HT1080 (cell line): ENCODE measurements at places on chromosomes 13 and 19. TPM values are rescaled to one million over a fixed set of nuclear protein-coding genes. Genes with fewer than 3 reads are reported as not detected.

The TPM4 gene
- total RNA-seq = 473 and 509 TPM in 2 replicates

The ZFP14 gene
- 0.98 and 1.3 TPM in 2 replicates for total RNA-seq

The TLE5 gene
- total RNA-seq = 244 and 289 TPM in 2 replicates

The SLC1A6 gene
- not detected in 2 replicates for total RNA-seq

The SUGT1 gene
- total RNA-seq = 60.6 and 79.5 TPM in 2 replicates

The DENND1C gene
- total RNA-seq = 0.06 TPM in 1 of 2 replicates, not detected in the other

The PSPC1 gene
- total RNA-seq = 72.1 and 86.0 TPM in 2 replicates

The SMIM44 gene
- total RNA-seq = not detected in 2 replicates

The FCGBP gene
- 0.20 and 0.26 TPM in 2 replicates for total RNA-seq

The HCST gene
- total RNA-seq = not detected in 2 replicates

The FLT3 gene
- total RNA-seq = not detected in 2 replicates

DNA sequence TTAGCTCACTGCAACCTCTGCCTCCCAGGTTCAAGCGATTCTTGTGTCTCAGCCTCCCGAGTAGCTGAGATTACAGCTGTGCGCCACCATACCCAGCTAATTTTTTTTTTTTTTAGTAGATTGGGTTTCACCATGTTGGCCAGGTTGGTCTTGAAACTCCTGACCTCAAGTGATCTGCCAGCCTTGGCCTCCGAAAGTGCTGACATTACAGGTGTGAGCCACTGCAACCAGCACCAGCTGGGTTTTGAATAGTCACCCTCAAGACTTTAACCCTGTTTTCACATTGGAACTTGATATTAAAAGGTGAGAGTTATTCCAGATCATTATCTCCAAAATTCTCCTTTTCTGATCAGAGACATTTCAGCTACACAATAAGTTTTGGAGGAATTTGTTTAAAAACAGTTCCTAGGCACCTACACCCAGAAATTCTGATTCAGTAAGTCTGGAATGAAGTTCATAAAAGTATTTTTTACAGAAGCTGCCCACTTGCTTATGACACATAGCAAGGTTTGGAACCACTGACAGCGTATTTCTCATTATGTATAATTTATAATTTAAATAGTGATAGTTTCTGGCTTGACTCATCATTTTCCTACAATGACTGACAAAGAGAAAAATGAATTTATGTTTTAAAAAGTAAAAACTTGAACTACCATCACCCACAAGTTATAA, 417.3 kb downstream of the DIAPH3 start:
- no peak for DNase-seq

DNA sequence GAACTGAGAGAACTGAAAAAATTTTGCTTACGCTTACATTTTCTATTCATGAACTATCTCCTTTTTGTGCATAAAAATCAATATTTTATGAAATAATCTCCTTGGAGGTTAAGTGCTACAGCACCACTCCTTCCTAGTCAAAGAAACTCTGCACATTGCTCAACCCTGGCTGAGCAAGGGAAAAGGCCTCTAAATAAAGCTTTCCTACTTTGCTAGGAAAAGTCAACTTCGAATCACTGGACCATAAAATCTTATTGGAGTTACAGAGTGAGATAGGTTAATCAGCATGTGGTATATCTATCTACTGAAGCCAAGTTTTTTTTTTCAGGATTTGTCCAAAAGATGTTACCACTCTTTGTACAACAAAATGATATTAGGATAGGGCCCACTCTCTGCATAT, 57.5 kb upstream of the HMGB1 start:
- DNase-seq = no peak

DNA sequence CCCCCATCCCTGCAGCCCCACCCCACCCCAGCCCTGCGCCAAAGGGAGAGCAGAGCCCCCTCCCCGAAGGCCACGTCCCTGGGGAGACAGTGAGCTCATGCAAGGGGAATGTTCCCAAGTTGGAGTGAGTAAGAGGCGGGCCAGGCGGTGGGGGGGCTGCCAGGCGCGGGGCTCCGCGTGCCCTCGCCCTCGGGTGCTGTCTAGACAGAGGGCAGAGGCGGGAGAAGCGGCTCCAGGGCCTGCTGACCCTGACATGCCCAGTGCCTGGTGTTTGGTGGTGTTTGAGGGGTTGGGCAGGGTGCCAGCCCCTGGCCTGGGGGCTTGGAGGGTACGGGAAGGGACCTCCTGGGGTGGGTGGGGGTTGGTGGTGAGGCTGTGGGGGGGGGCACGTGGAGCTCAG, 1.0 kb downstream of the FSTL3 start:
- peak; percentile 73 for DNase-seq

GRCh38 chr13:32829269-32829668, 187.0 kb upstream of the KL start:
- DNase-seq = peak; percentile 12

DNA sequence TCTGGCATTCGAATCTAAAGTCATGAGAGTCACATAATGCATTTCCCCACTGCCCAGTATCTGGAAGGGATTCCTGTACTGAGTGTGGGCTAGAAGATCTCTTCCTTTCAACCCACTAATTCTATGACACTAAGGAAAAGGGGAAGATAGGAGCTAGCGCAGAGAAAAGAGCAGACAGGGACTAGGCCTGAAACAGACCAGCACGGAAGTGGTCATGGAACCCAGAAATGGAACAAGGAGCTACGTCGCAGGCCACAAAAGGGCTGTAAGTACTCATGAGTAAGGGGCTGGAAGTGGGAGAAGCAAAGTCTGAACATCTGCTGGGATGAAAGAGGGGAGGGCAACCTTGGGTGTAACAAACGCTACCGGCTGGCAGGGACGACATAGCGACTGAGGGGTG, 8.6 kb downstream of the ABCC4 start:
- DNase-seq = no peak

DNA sequence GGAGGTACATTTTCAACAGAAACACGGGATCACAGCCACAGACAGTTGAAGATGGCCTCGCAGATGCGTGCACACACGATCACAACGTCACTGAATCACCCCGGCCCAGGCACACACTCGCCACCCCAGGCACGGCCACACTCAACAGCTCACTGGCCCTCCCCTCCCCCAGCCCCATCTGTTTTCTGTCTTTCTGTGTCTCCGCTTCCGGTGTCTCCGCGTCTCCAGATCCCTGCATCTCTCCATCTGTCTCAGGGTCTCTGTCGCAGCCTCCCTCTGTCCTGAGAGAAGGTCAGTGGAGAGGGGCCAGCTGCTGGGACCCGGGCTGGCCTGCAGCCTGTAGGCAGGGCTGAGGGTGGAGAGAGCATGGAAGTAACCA, 3.8 kb upstream of the ATP1A3 start:
- DNase-seq = no peak

DNA sequence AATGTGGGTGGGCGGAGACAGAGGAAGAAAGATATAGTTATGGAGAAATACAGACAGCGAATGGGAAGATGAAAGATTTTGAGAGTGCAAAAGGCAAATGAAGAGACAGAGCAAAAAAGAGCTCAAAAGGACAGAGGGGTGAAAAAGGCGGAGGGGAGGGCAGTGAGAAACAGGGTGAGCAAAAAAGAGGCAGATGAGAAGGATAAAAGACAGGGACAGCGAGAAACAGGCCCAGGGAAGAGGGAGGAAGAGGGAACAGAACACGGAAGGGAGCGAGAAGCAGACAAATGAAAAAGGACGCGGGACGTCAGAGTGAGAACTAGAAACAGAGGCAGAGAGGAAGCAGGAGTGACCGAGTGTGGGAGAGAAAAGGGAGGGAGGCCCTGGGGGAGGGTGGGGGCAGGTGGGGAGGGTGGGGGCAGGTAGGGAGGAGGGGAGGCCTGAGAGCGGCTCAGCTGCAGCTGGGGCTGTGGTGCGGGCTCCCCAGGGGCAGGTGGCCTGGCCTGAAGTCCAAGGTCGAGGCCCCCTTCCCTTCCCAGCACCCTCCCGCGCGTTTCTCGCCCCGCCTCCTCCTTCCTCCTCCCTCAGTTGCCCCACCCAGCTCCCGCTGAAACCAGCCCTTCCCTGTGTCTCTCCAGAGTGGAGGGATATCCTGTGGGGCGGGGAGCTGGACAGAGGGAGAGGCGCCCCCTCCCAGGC, 2.9 kb downstream of the KLK1 start:
- no peak for DNase-seq

DNA sequence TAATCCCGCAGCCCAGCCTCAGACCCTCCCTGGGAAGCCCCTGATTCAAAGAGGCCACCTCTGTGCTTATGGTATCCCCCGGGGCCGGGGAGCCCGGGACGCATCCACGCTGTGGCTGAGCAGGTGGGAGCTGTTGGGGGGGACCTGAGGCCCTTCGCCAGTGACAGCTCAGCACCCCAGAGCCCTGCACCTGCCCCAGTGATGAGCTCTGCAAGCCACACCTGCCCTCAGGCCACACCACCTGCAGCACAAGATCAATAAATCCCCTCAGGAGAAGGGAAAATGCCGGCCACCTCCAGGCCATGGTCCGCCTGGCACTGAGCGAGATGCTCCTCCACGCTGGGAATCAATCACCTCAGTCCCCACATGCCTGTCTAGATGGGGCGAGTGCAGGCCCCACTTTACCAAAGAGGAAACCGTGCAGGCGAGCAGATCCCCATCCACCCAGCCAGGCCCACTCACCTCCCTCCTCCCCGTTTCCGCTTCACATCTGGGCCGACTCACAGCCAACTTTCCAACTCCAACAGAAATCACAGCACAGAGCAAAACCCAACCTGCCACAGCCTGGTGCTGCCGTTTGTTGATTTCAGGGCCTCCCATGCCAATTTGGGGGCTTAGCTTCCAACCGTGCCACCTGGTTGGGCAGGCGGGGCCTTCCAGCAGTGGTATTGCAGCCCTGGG, 12.8 kb downstream of the MOB3A start:
- no peak for DNase-seq

DNA sequence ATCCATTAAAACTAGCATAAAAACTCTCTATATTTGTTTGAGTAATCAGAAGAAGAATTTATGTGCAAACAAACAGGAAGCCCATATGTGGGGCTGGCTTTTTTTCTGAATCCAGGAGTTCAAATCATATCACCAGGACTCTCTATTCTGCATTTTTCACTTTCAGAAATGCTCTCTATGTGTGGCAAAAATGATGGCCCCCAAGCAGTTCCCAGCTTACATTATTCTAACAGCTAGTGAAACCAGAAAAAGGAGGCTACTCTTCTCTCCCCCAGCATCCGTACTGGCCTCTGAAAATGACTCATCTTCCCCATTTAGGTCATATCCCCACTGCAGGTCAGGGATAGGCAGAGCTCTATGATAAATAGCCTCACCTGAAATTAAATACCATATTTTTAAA, 20.4 kb downstream of the RBM26 start:
- peak; percentile 60 for DNase-seq

- no peak for DNase-seq
Measured at GRCh38 chr13:54373211-54373610, 1344.6 kb downstream of the OLFM4 start.

GRCh38 chr13:75395066-75395465, 86.9 kb downstream of the TBC1D4 start:
- no peak for DNase-seq

- no peak for DNase-seq
Measured at GRCh38 chr13:111516712-111517640, 196.5 kb downstream of the TEX29 start.

GRCh38 chr13:94776956-94777355, 64.6 kb upstream of the SOX21 start:
- no peak for DNase-seq

DNA sequence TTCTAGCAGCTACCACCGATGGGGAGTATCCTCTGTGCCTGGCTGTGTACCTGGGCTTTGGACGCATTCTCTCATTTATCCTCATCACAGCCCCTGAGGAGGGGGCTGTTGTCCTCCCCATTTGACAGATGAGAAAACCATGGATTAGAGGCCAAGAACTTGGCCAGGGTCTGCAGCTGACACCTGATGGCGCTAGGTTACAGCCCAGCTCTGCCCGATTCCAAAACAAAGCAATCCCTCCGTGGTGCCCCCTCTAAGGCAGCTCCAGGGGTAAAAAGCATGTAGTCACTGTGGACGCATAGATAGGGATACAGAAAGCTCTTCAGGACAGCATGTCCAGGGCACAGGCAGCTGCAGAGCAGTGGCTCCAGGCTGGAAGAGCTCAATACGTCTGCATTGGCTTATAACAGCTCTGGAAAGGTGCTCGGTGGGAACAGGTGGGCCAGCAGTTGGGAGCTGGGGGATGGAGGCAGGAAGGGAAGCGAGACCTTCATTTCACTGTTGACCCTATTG, 35.4 kb upstream of the UQCRFS1 start:
- DNase-seq = no peak

- no peak for DNase-seq
Measured at GRCh38 chr19:6767357-6768235, at the start of gene SH2D3A. SH2D3A (minus strand) TSS chr19:6767435; CDS start chr19:6763748, 3,687 bp downstream.

DNA sequence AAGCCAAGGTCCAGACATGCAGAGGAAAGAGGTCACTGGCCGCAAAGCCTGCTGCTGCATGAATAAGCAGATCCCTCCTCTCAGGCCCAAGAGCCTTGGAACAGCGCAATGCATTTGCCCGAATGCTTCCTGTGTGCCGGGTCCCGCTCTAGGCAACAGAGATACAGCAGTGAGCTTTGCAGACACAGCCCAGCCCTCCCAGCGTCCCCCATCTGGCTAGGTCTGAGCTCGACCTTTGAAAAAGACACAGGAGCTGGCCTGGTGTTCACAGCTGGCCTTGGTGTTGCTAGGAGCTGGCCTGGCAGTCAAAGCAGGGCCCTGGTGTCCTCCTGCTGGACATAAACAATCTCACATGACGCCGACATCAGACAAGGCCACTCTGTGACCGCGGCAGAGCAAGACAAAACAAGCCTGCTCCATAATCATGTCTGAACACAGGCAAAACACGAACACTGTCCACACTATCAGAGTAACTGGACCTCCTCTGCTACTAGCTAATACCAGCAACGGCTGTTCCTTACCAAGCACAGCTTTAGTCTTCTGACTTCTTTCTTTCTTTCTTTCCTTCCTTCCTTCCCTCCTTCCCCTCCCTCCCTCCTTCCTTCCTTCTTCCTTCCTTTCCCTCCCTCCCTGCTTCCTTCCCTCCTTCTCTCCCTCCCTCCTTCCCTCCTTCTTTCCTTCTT, 5.7 kb upstream of the PEX11G start:
- DNase-seq = no peak

- no peak for DNase-seq
Measured at GRCh38 chr19:48713041-48713863, 6.3 kb downstream of the MAMSTR start.

GRCh38 chr13:107942030-107942617, 273.2 kb downstream of the LIG4 start:
- no peak for DNase-seq

GRCh38 chr13:88456151-88456550, 785.0 kb downstream of the SLITRK5 start:
- no peak for DNase-seq

- no peak for DNase-seq
Measured at GRCh38 chr19:11273296-11273695, 11.0 kb upstream of the DOCK6 start.

DNA sequence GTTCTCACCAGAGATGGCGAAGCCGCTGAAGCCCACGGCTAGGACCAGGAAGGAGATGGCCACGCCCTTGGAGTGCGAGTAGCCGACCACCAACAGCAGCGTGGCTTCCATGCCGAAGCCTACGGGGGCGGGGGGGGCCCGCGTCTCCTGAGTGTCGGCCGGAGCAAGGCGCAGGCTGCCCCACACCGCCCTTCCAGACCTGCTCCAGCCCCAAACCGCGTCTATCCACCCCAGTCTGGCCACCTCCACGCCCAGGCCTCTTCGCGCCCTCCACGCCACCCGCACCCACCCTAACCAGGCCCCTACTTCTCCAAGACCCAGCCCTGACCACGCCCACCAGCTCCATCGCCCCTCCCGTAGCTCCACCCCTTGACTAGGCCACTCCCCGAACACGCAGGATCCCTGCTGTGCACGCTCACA, 6.2 kb downstream of the GFY start:
- DNase-seq = no peak
